ENCODE measurements at places on chromosomes 7 and 10.

DNA sequence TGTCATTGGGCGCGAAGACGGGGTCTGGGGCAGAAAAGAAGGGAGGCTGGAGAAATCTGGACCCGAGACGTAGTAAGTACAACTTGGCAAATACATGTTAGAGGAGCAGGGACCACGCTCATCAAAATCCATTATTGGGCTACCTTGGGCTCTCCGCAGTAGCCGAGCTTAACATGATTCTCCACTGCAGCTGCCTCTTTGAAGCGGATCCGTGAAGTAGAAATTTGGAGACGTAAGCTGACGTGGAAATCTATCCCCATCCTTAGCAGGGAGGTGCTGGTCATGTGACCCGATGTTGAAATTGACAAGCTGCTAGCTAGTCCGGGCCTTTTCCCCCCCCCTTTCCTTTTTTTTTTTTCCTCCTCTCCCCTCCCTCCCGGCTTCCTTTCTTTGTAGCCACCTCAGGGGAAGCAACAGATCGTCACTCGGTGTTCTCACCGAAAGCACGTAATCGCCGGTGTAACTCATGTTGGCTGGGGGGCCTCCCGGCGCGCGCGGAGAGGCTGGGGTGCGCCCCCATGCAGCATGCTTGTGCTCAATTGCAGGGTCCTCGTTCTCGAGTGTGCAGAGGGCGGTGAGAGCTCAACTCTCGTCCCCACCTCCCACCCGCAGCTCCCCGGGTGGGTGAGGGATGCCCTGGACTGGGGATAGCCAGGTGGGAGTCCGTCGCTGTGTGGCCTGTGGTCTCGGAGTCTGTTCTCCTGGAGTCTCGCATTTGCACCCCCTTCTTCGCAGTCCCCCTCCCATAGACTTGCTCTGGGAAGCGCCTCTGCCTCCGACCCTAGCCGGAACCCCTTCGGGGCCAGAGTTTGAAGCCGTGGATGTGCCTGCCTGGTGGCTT, at the start of gene HOXA11:
Gene HOXA11, minus strand, starts transcription at position 220 of the 841 bp plus-strand sequence. Its CDS starts 88 bp downstream, at position 132.
- peak; percentile 87 for DNase-seq

DNA sequence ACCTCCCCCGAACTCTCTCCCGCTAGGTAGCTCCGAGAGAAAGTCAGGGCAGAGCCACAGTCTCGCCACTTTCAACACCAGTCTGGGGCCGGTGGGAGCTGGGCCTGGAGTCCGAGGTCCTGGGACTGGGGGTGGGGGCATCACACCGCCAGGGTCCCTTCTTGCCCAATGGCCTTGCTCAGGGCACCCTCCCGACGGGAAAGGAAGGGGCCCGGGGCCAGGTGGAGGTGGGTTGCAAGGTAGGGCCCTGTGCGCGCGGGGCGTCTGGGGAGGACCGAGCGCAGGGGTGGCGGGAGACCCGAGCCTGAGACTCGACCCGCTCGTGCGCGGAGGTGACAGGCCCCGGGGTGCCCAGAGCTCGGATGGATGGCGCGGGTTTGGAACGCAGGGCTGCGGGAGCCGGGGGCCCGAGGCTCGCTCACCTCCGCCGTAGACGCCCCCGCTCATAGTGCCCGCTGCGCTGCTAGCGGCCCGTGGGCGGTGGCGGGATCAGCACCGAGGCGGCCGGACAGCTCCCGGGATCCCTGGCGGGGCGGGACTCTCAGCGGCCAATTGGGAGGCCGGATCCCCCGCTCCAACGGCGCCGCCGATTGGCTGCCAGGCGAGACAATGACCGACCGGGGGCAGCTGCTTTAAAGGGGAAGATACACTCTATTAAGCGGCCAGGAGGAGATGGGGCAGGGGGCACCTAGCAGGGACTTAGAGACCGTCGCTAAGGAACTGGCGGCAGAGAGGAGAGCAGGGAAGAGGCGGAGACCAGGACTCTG, at the start of gene ACTL6B:
Gene ACTL6B, minus strand, starts transcription at position 541 of the 767 bp plus-strand sequence. Its CDS starts 94 bp downstream, at position 447.
- DNase-seq: peak; percentile 8

DNA sequence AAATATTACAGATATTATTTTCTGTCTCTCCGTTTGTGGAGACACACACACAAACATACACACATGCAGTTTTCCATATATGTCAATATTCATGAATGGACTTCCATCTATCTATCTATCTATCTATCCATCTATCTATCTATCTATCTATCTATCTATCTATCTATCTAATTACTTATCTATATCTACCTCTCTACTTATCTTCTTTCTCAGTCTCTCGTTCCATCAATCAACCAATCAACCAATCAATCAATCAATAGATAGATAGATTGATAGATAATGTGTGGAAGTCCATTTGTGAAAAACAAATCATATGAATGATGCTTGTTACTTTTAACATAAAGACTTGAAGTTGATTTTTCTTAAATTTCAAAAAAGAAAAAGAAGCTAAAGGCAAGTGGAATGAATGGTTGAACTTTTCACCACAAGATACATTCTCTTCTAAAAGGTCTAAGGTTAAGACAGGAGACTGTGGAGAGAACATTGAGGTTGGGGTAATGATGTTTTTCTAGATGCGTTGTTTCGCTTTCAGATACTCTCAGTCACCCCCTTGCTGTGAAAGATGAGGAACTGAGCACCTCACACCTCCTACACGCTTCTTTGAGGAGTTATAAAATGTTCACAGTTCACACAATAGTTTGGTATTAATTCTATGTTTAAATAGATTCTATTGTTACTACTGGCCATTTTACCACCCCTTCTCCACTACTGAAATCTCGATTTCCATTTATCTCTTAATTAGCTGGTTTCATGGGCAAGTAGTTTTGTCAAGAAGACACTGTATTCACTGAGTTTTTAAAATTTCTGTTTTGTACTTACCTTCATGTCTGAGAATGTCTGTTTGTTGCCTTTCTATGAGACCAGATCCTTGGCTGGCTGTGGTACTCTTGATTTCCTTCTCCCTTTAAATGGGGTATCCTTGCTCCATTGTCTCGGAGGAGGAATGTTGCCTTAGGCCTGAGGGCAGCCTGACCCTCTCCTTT, 114.1 kb downstream of the EMX2 start:
- no peak for DNase-seq

GRCh38 chr10:79147306-79147705, 78.5 kb downstream of the ZMIZ1 start:
- DNase-seq: no peak

GRCh38 chr10:35745617-35746403, 103.7 kb upstream of the FZD8 start:
- DNase-seq: no peak

DNA sequence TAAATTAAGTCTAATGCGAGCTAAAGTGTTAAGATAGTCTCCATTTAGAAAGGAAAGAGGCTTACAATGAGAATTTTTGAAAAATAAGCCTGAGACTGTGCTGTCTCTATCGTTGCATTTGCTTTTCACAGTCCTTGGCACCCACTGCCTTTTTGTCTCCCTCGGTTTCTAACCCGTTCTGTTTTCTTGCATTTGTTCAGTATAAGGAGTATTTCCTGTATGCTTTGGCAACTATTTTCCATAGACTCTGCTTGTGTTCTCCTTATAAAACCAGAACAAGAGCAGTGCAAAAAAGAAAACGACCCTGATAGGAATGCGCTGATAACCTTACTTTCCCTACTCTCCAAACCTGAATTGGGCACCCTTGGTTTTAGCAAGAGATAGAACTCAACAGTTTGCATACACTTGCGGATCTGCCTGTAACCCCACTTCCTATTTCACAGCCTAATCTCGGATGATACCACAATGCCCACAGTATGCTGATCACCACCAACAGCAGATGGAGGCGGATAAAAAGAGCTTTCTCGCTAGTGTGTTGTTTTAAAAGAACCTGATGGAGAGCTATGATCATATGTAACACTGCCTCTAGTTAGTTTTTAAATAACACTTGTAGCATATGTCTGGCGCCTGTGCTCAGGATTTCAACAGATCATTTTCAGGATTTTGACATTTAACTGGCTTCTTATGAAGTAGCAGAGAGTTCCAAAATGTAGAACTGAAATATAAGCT, 1.6 kb upstream of the ARHGAP12 start:
- DNase-seq: no peak

DNA sequence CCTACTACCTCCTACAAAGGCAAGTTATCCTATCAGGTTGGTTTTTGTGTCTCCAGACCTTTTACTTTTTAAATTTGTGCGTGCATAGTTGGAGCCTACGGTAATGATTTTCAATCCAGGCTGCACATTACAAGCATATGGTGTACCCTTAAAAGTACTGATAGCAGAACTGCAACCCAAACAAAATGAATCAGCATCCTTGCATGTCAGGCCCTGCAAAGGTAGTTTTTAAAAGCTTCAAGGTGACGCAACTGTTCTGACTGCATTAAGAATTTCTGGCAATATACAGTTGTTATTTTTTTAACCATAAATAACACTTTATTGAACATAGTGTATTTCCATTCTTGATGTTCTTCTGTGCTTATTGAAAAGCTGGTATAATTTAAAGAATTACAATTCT, 28.9 kb downstream of the GNAT3 start:
- no peak for DNase-seq

DNA sequence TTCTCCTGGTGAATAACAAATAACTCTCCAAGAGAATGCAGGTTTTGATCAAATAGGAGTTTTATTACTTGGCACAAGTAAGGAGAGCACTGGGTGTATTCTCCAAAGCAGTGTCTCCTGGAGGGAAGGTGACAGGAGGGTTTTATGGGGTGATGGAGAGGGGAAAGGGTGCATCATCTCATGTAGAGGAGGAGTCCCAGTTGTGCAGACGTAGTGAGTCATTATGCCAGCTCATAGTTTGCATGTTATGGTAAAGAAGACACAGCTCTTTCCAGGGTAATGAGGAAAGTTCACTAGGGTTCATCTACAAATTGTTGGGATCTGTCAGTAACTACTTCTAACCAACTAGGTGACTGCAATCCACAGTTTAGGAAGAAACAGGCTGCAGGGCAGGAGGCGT, 347.9 kb upstream of the MEOX2 start:
- DNase-seq: no peak

DNA sequence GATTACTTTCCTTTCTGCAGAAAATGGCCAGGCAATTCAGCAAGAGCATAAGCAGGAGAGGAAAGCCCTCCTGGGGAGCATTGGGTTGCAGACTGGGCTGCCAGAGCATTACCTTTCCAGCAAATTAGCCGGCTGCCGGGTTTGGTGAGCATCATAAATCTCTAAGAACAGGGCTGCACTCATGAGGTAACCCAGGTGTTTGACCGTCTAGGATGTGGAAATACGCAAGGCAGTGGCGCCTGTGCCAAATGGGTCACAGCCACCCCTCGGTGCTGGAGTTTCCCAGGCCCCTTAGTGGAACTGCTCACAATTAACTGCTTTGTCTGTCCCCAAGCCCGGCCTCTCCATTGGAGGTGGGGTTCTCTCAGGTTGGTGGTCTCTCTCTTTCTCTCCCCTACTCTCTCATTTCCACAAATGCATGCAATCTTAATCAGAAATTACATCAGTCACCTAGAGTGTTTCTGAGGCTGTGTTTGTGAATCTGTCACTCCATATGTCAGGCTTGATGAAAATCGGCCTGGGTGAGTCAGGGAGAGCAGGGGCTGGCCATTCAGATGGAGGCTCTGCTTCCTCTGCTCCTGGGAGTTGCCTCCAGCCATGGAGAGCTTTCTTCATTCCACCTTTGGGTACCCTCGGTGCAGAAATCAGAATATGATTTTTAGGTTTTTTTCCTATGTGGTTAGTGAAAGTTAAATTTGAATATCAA, 26.7 kb downstream of the PTN start:
- no peak for DNase-seq

- no peak for DNase-seq
Observed at GRCh38 chr10:110676016-110676415, 31.9 kb downstream of the RBM20 start.

DNA sequence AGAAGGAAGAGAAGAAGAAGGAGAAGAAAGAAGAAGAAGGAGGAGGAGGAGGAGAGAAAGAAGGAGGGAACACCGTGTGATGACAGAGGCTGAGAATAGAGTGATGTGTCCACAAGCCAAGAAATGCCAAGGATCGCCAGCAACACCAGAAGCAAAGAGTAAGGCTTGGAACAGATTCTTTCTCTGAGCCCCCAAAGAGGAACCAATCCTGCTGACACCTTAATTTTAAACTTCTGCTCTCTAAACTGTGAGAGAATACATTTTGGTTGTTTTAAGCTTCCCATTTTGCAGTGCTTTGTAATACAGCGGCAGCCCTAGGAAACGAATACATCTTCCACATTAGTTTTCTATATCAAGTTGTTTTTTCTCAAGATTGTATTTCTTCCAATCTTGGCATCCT, 13.9 kb upstream of the WNT8B start:
- no peak for DNase-seq

- DNase-seq: no peak
Observed at GRCh38 chr10:120819366-120819765, 31.8 kb upstream of the WDR11 start.

DNA sequence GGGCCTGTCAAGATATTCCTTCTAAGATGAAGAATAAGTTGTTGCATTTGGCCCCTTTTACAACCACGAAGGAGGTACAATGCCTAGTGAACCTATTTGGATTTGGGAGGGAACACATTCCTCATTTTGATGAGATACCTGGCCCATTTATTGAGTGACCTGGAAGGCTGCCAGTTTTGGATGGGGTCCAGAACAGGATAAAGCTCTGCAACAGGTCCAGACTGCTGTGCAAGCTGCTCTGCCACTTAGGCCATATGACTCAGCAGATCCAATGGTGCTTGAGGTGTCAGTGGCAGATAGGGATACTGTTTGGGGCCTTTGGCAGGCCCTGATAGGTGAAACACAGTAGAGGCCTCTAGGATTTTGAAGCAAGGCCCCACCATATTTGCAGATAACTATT, 704.6 kb downstream of the CCSER2 start:
- no peak for DNase-seq

DNA sequence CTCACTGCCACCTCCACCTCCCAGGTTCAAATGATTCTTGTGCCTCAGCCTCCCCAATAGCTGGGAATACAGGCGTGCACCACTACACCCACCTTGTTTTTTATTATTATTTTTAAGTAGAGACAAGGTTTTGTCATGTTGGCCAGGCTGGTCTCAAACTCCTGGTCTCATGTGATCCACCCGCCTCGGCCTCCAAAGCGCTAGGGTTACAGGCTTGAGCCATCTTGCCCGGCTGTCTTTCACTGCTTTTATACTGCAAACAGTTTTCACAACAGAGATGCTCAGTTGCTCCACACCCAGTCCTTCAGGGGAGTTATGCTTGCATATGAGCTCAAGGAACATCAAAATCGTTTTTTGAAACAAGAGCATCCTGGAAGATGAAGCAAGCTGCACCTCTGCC, 1.3 kb upstream of the PRR15 start:
- no peak for DNase-seq

- no peak for DNase-seq
Observed at GRCh38 chr7:25320791-25321190, 92.5 kb upstream of the NPVF start.

DNA sequence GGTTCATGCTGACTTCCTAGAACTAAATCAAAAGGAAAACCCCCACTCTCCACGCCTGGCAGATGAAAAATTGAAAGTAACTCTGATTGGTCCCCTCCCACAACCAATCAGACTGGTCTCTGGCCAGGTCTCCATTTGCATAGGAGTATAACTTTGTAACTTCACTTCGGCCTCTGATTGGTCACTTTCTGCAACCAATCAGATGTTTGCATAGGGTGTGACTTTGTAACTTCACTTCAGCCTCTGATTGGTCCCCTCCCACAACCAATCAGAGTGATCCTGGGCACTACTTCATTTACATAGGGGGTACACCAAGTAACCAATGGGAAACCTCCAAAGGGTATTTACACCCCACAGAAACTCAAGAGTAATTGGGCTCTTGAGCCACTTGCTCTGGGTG, 306.6 kb upstream of the PFKP start:
- no peak for DNase-seq

GRCh38 chr10:61957806-61958205, 56.3 kb downstream of the ARID5B start:
- no peak for DNase-seq

GRCh38 chr7:125057963-125058362, 128.3 kb upstream of the POT1 start:
- no peak for DNase-seq

All from left renal pelvis (tissue), 4 donors.